Mesothelial cell of epicardium (in vitro differentiated cells): ENCODE measurements at places on chromosomes 4 and X. TPM values are rescaled to one million over a fixed set of nuclear protein-coding genes. Genes with fewer than 3 reads are reported as not detected.

The SSX2 gene
- total RNA-seq: not detected in 3 replicates

The TACR3 gene
- total RNA-seq: 0.07 TPM in 1 of 3 replicates, not detected in the others

The PDGFRA gene
- total RNA-seq: 94.4 to 105 TPM (median 100 TPM) in 3 replicates

The ASMTL gene
- 30.1 to 31.9 TPM (median 31.2 TPM) in 3 replicates for total RNA-seq

The AADAT gene
- 33.7 to 36.3 TPM (median 35.2 TPM) in 3 replicates for total RNA-seq

The UNC5C gene
- 76.7 to 77.9 TPM (median 77.1 TPM) in 3 replicates for total RNA-seq

DNA sequence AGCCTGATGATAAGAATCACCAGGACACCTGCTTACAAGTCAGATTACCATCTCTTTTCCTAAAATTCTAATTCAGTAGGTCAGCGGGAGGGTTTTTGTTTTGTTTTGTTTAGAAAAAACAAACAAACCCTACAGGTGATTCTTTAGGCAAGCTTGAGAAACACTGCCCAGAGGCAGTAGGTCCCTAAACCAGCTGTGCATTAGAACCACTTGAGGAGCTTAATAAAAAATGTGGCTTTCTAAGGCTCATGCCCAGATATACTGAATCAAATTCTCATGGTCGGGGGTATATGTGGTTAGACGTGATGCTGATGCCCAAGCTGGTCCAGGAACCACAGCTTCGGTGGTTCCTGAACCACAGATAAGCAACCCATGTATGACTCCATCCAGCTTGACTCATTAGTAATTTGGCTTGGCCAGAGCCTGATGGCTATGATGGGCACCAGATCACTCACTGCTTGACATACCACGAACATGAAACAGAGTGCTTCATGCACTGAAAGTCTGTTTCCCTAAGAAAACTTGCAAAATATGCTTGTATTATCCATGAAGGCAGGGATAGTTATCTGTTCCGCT, 338.1 kb upstream of the F9 start:
- DNase-seq: no peak

DNA sequence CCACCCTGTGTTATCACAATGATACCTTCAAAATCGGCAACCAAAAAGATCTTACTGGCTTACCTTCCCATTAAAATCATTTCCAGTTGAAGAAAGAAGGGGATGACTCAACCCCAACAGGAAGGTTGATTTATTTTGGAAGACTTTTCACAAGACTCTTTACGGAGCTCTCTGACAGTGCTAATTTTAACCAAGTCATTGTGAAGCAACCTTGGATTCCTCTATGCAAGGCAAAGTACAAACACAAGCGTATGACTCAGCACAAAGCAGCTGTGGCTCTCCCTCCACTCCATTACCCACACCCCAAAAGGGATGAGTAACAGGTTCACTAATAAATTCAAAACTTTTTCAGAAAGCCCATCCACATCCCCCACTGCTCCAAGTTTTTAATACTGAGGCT, 213.8 kb upstream of the FGF13 start:
- no peak for DNase-seq

- no peak for DNase-seq
Observed at GRCh38 chr4:36402008-36402758, 120.8 kb downstream of the DTHD1 start.

- no peak for DNase-seq
Observed at GRCh38 chr4:5852523-5853202, 40.2 kb downstream of the CRMP1 start.

DNA sequence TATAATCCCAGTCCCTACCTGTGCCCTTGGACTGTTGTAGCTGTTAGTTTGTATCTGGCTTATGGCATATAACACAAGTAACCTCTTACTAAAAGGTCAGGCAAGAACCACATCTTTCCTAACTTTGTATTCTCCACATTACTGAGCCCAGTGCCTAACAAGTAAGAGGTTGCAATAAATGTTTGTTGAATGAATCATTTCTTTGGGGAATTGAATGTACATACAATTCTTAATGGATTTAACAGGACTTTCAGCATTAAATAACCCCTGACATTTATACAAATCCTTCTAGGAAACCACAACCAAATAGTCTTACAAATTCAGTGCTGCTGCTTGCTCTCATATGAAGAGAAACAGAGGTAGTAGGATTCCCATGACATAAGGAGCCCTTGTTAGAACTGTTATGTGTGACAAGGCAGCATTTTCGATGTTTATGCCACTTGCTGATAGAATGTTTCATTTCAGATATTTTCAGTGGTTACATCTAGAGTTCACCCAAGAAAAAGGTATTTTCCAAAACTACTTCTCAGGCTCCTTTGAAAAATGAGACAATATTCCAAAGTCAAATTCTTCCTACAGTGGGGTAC, 62.0 kb downstream of the MBNL3 start:
- no peak for DNase-seq

DNA sequence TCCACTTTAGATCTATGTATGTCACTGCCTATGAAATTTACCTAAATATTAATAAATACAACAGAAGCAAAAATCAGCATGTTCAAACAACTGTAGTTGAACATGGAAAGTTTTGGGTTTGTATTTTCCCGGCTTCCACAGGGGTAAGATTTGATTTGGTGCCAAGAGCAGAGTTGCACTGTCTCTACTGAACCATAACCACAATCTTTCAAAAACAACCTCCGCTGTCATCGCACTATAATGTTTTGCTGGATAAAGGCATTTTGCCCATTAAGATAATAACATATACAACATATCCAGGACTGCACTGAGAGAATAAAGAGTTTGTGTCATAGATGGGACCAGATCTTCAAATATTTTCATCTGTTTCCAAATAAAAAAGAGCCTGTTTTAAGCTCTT, 94.9 kb downstream of the TENM3 start:
- DNase-seq: no peak

DNA sequence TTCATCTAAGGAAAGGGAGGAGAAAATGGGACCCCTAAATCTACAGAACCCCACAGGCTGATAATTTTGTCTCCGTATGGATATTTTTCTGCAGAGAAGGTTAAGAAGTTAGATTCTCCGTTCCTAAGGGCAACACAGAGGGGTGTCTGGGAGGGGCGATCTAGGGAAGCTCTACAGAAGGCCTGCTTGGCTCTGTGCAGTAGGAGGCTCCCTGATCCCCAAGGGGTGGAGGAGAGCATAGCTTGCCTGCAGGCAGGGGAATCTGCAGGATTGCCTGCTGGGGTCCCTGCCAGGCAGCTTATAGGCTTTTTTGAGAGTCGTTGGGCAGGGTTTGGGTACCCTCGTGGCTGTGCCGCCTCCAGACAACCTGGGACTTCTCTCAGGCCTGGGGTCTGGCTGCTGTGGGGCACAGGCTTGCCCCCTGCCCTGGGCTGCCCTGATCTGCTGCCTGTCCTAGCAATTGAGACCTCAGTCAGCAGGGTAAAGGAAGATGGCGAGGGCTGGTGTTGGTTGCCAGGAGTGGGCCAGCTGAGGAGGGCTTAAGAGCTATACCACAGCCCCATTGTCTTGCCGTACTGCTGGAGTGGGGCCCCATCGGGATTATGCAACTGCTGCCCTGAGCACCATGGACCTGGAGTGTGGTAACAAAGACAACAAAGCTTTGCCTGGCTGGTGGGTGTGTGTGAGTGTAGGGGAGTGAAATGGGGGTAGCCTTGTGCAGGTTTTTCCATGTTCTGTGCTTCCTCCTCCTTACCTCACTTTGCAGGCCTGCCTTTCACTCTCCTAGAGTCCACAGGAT, 74.1 kb downstream of the EFNB1 start:
- DNase-seq: no peak

DNA sequence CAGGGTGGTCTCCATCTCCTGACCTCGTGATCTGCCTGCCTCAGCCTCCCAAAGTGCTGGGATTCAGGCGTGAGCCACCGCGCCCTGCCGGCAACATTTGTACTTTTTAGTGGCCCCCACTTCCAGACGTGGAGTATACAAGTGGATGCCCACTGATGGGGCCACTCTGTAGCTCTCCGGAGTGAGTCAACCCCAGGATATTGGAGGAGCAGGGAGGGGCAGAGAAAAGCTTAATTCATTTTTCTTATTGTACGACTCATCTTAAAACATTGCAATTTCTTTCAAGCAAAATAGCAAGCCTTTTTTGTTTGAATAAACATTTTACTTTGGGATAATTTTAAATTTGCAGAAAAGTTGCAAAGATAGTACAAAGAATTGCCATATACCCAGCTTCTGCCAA, 34.6 kb downstream of the FAM9C start:
- no peak for DNase-seq

DNA sequence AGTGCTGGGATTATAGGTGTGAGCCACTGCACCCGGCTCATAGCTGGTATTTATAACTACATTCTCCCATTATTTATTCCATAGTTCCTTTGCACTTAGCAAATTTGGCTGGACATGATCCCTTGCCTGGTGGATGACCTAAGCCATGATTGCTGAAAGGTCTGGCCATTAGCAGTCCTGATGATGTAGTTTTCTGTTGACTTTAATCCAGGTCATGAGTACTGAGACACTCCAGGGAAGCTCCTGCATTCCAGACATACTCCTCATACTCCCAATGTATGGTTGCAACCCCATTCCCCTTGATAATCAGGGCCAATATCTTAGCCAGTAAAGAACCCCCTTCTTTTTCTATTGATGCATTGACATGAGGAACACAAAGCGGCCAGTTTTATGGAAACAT, 24.4 kb upstream of the MGST2 start:
- DNase-seq: no peak

DNA sequence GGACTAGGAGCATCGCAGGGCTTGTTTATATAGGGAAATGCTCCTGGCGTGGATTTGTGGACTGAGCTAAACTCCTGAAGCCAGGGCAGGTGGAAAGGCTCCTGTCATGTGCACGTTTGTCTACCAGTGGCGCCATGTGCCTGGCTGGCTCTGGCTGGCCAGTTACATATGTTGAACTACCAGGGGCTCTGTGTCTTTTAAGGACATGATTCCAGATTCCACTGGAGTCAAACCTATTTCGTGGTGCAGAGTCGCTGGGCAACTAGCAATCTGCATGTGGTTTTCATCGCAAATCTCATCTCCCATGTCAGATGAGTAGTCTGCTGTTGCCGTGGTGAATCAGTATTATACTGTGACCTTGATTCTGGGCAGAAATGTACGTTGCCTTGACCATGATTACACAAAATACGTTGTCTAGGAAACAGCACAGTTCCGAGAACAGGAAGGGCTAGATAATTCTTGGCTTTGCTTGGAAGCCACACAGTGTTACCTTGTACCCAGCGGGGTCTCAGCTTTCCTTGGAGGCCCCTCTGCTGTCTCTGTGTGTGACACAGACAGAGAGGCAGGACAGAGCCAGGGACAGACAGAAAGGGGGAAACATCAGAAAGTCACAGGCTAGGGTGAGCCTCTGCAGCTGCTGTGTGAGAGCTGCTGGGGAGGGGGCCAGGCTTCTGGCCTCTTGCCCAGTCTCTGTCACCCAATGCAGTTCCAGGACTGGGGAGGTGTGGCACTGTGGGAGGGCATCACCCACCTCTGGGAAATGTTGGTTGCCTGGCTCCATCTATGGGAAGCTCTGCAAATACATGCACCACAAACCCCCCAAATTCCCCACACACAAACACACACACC, 19.2 kb downstream of the PNMA6E start:
- peak; percentile 56 for DNase-seq

DNA sequence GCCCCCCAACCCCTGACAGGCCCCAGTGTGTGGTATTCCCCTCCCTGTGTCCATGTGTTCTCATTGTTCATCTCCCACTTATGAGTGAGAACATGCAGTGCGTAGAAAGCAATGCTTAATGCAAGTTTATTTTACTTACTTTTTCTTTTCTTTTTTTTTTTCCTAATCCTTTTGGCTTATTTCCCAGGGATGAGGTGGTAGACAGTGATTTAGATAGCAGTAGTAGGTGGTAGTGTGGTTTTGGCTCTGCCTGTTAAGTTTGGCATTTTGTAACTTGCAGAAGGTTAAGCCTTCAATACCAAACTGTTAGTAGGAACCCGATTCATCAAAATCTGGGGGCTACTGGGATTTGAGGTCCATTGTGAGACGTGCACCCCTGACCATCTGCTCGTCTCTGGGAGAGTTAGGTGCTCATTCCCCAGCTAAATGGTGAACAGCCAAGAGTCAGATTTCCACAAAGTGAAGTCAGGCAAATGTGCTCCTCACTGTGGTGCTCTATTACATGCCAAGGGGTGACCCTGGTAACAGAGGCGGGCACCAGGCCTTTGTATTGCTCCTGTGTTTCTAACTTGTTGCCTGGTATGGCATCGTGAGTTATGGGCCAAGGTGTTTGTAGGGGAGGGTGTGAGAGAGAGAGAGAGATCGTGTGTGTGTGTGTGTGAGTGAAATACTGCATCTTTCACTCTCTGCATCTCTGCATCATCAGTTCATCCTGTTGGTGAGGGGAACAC, 70.3 kb downstream of the PHOX2B start:
- DNase-seq: no peak

DNA sequence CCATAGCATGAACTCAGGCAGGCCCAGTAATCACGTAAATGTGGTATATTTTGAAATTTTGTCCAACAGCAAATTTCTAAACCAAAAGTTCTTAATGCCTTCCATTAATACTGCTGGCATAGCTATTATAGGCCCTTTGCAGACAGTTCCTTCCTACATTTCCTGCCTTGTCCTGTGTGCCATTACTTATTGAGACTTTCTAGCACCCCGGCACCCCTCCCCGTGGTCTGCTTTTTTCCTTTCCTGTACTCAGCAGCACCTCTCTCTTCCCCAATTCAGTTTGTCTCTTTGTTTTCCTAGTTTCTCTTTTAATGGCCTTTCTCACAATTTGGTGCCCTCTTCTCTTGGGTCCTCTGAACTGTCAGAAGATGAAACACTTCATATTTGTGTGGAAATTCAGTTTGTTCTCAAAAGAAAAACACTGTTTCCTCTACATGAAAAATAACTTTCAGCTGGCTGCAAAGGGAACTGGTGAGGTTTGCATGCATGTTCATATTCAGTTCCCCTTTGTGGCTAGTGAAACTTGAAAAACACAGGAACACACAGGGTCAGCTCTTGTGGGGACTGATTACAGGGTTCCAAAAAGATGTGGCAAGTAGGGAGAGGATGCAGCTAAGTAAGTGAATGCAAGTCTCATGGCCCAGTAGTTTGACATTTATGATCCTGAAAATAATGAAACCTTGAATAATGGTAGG, 17.1 kb downstream of the GPR34 start:
- DNase-seq: no peak

- DNase-seq: no peak
Observed at GRCh38 chrX:23742174-23742696, 841 bp downstream of the ACOT9 start.
